Cerebellum (tissue), 4 donors: ENCODE measurements at places on chromosomes 5 and 9.

DNA sequence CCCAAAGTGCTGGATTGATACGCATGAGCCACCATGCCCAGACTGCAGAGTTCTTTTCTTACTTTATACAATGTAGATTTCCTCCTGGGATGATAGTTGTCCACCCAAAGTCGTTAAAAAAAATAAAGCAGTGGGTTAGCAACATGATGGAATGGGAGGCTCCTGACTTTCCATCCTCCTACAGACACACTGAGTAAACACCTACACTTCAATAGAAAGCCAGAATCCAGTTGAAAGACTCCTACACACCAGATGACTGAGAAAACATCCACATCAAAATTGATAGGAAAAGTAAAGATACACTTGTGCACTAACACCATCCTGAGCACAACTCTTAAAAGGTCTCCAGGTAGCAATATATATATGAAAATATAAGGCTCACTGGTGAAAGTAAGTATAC, 95.0 kb upstream of the TUT7 start:
- no peak for DNase-seq

DNA sequence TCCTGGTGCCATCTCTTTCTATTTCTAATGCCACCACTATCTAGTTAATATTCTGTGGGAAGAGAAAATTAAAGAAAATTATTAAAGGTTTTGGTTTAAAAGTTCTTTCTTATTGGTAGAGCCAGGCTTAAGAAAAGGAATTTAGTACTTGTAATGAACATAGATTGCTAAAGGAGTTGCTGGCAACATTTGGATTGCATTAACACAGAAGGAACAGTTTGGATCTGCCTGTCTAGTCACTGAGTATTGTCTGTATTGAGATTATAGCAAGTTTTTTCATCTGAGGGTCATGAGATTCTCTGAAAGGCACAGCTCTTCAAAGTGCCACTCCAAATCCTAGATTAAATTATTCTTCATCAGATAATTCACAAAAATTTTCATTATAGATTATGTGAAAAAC, 32.0 kb downstream of the FSD1L start:
- no peak for DNase-seq

GRCh38 chr5:92801911-92802310, 779.1 kb downstream of the NR2F1-AS1 start:
- no peak for DNase-seq

DNA sequence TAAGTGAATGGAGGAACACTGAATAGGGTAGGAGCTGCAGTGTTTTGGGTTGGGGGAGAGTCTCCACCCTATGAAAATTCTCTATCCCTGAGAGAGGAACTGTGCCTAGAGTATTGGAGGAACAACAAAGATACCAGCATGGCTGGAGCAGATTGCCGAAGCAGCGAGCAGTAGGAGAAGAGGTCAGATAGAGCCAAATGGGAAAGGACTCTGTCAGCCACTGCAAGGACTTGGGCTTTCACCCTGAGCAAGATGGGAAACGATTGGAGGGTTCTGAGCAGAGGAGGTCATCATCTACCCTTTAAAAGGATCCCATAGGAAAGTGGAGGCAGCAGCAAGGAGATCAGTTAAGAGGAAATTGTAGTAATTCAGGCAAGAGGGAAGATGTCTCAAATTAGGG, 4.4 kb upstream of the LYSMD3 start:
- no peak for DNase-seq

DNA sequence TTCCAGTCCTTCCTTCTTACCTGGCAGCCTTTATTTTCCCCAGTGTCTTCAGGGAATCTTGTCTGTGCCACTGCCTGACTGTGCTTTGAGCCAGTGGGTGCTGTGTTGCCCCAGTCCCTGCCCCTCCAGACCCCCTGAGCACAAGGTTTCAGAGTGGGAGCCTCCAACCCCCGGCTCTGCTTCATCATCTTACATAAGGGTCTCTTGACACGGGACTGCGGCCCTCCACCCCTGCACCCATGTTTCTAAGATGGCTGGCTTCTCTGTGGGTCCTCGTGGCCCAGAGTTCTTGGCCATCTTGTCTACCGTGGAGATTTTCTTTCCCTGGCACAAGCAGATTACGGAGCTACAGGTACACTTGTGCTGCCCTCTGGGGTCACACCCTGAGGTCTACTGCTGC, 194.1 kb downstream of the CACNA1B start:
- DNase-seq = no peak

DNA sequence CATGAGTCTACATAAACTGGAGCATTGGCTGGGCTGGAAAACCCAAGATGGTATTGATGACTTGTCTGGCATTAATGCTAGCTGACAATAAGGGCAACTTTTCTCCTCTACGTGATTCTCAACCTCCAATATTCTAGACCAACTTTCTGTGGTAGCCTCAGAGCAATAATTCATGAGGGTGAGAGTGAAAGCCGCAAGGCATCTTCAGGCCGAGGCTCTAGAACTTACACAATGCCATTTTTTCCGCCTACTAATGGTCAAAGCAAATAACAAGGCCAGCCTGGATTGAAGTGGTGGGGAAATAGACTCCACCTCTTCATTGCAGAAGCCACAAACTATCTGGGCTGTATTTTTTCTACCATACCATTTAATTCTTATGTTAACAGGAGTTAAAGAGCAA, 267.4 kb downstream of the GABRG2 start:
- no peak for DNase-seq

GRCh38 chr9:34636791-34637355, 714 bp downstream of the SIGMAR1 start:
- DNase-seq = no peak

DNA sequence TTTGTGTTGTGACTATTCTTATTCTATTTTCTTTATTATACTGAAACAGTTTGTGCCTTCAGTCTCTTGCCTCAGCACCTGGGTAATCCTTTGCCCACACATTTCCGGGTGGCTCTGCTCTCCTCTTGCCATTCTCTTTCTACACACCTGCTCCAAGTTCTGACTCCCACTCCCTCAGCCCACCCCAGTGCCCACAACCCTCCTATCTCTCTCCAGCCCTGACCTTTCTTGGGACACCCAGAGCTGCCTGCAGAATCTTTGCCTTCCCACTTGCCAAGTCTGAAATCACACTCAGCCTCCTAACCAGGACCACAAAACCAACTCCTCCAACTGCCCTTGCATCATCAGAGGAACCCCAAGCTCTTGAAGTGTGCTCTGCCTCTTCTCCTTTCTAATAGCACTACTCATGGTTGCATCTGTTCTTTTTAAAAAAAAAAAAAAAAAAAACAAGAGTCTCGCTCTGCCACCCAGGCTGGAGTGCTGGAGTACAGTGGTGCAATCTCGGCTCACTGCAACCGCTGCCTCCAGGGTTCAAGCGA, 4.1 kb downstream of the SWI5 start:
- no peak for DNase-seq

- DNase-seq = peak; percentile 19
Measured at GRCh38 chr9:98873951-98874371, 66.5 kb downstream of the GALNT12 start.

DNA sequence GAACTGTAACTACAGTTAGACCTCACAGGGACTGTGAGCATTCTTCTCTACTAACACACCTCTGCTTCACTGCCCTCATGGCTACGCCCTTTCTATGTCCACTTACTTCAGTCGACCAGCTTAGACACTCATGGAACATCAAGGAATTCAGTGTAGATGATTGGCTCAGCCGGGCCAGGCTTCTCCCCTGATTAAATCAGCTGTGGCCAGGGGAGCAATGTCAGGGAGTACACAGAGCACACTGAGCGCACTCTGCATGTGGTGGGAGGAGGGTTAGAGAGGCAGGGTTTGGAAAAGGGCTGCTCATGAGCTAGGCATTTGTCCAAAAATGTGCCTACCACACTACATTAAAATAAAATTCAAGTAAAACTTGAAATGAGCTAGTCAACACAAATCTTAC, 400.5 kb downstream of the ARRDC3 start:
- DNase-seq = no peak

DNA sequence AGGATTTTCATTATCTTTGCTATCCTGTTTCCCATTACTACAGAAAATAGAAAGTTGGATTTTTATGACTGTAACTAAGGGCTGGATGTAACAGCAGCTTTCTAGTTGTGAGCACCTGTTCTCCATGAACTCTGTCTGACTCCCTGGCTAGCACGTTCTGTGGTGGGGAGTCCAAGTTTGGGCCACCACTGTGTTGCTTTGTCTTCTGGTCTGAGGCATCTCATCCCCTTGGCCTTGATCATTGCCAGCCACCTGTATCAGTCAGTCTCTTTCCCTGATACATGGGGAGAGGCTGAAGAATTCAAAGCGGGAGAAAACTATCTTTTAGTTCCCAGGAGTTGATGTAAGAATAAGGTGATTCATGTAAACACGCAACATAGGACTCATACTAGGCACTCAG, 33.4 kb downstream of the WDR70 start:
- no peak for DNase-seq

DNA sequence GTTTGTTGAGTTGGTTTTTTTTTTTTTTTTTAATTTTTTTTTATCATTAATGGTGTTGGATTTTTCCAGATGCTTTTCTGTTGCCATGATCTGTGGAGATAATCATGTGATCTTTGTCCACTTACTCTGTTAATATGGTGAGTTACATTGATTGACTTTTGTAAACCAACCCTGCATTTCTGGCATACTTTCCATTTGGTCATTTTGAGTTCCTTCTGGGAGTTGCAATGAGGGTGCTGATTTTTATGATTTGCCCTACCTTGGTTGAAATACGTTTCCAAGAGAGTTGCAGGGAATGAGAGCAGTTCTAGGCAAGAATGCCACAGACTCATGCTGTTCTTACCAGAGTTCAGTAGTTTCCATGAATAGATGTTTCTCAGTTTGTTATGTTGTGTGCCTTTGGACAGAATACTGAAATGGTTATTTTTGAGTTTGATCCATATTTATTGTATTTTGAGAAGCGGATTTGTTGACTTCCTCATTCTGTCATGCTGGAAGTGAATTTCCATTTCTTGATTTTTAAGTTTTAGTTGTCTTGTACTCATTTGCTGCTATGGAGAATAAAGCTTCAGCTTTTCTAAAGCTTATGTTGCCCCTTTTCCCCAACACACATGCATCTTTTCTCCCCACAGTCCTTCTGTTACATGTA, 69.0 kb downstream of the SCAMP1 start:
- DNase-seq = no peak

- peak; percentile 11 for DNase-seq
Measured at GRCh38 chr9:111691672-111692329, 30.4 kb downstream of the GNG10 start.

DNA sequence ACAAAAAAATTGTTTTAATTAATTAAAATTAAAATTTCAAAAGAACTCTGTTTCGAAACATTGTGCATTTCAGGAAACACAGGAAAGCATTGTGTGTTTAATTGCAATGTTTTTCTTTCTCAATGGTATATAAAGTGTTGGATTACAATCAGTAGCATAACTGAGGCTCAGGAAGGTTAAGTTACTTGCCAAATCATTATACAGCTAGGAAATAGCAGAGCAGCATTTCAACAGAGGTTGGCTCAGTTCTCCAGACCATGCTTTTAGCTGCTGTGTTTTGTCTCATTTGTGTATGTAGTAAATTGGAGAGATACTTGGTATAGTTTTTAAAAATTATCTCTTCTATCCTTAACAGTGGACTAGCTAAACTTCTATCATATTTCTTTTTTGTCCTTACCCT, 30.0 kb upstream of the CAMLG start:
- DNase-seq = no peak

DNA sequence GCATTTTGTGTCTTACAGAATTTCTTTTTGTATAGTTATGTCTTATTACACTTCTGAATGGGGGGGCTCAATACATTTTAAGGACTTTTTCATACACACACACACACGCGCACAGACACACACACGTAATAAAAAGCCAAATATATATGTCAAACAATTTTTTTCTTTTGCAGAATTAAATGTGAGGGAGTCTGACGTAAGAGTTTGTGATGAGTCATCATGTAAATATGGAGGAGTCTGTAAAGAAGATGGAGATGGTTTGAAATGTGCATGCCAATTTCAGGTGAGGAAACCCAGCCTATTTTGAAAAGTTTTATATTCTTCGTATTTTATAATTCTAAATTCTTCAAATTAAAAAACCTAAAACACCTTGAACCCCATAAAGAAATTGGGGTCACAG, 25.6 kb downstream of the TMEFF1 start:
- DNase-seq = no peak

- DNase-seq = peak; percentile 10
Measured at GRCh38 chr9:35162605-35163315, 951 bp downstream of the UNC13B start.

DNA sequence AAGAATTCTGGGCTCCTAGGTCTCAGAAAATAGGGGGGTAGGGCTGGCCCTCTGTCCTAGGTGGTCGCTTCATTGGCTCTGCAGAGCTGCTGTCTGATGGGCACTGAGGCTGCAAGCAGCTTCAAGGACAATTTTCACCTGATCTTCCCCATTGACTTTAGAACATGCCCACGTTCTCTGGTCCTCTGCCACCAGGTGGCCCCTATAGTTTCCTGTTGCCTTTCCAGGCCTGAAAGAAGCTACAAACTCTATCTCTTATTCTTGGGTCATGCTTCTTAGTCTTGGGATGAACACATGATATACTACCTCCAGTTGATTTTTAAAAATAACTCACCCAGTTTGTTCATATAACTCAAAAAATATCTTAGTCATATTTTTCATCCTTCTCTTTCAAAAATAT, 26.3 kb downstream of the SPZ1 start:
- DNase-seq = no peak

DNA sequence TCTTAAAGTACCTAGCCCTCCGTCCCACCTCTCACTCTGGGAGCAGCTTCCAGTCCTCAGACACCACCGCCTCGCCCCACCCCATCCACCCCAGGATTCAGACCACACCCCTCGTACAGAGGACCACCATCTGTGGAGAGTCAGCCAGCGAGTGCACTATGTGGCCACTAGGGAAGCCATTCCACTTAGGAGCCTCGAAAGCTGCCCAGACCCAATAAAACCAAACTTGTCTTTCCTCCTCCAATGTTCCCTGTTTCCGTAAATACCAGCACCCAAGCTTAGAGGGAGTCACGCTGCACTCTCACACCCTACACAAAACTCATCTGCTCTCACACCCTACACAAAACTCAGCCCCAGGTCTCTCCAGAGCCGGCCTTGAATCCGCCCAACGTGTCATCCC, 1.9 kb downstream of the GCNT4 start:
- no peak for DNase-seq

GRCh38 chr5:96200641-96201040, 232.4 kb downstream of the PCSK1 start:
- DNase-seq = no peak

GRCh38 chr5:67976891-67977601, 238.5 kb upstream of the PIK3R1 start:
- peak; percentile 16 for DNase-seq

GRCh38 chr9:10130061-10130675, 482.6 kb downstream of the PTPRD start:
- no peak for DNase-seq

DNA sequence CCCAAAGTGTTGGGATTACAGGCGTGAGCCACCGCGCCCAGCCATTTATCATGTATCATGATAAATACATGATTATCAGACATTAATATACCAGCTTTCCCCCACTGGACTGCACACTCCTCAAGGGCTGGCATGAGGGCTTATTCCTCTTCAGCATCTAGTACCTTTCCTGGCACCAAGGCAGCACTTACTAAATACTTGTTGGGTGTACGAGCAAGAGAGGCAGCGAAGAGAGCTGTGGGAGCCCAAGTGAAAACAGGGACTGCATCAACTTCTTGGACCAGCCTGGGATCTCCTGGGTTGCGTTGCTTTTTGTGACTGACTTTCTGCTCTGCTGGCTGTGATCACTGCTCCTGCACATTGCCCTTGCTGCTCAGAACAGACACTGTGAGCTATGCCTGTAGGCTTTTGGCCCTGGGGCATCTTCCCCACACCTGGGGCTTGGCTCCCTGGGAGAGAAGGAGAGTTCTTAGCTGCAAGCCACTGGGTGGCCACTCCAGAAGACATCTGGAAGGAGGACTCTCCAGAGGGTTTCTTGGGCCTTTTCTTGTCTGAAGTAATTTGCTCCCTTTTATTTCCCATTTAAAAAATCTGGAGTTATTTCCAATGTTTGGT, 224.3 kb downstream of the NR3C1 start:
- no peak for DNase-seq
